ENCODE measurements at places on chromosomes 16 and 17. TPM values are rescaled to one million over a fixed set of nuclear protein-coding genes. Genes with fewer than 3 reads are reported as not detected.

- no peak for DNase-seq
- no peaks in the 10 kb centered on the region for H3K27me3 ChIP-seq
- no peak overlapping the region for H3K27ac ChIP-seq
- no peak overlapping the region for H3K4me3 ChIP-seq
- peaks cover 16% of the 10 kb centered on the region for H3K36me3 ChIP-seq
Observed at GRCh38 chr16:53816211-53816836, 112.4 kb downstream of the FTO start.

The LAT gene
- 238 TPM for total RNA-seq

The TOP2A gene
- 189 TPM for total RNA-seq

GRCh38 chr17:3766779-3767178, 34.2 kb downstream of the ITGAE start:
- peak overlapping the region; percentile 8 for H3K4me3 ChIP-seq
- DNase-seq: no peak
- H3K27ac ChIP-seq: peak overlapping the region; percentile 46
- H3K27me3 ChIP-seq: peaks cover 2% of the 10 kb centered on the region
- peaks cover 9% of the 10 kb centered on the region for H3K36me3 ChIP-seq

The CPPED1 gene
- total RNA-seq: 5.1 TPM

DNA sequence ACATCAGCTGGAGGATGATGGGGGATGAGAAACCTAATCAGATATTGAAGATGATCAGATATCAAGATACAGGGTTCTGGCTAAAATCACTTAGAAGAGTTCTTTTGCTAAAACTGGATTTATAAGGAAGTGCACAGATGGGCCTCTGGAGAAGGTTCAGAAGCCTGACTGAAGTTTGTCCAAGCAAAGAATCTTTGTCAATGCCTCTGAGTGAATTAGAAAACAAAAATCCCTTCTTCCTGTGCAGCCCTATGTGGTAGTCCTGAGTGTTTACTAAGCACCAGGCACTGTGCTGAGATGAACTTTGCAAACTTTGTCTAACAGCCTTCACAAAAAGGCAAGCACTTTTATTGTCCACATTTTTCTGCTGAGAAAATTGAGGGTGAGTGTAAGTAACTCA, 11.4 kb upstream of the CENPV start:
- DNase-seq: no peak
- no peaks in the 10 kb centered on the region for H3K4me1 ChIP-seq
- H3K27ac ChIP-seq: no peak overlapping the region
- H3K4me3 ChIP-seq: no peak overlapping the region
- H3K27me3 ChIP-seq: no peaks in the 10 kb centered on the region

The SOX8 gene
- 0.92 TPM for total RNA-seq

- H3K36me3 ChIP-seq: no peaks in the 10 kb centered on the region
- DNase-seq: no peak
- H3K27ac ChIP-seq: no peak overlapping the region
- peaks cover 4% of the 10 kb centered on the region for H3K4me1 ChIP-seq
Observed at GRCh38 chr16:86626284-86626683, 47.9 kb downstream of the FOXL1 start.

DNA sequence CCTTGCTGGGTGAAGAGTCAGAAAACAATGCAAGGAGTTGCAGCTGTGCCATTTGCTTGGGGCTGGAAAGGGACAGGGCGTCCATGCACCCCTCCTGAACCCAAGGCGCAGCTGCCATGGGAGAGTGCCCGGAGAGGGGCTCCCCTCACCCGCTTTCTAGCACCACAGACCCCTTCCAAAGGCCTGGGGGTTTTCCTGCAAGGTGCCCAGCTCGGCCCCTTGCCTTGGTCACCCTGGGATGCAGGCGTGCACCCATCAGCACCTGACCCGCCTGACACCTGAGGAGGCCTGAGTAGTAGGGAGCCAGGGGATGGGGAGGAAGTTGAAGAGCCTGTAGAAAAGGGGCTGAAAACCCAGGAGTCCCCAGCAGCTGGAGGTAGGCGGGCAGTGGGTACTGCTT, 30.3 kb downstream of the TMEM186 start:
- no peaks in the 10 kb centered on the region for H3K36me3 ChIP-seq
- no peak overlapping the region for H3K27ac ChIP-seq
- H3K27me3 ChIP-seq: no peaks in the 10 kb centered on the region
- DNase-seq: no peak

GRCh38 chr16:85579191-85579590, 33.9 kb upstream of the GSE1 start:
- DNase-seq: no peak
- H3K27ac ChIP-seq: no peak overlapping the region
- no peaks in the 10 kb centered on the region for H3K27me3 ChIP-seq

The DRC3 gene
- total RNA-seq: not detected

- H3K4me3 ChIP-seq: peak overlapping the region; percentile 63
- no peak overlapping the region for H3K27ac ChIP-seq
- H3K4me1 ChIP-seq: peaks cover 16% of the 10 kb centered on the region
- peaks cover 1% of the 10 kb centered on the region for H3K36me3 ChIP-seq
- DNase-seq: no peak
- H3K27me3 ChIP-seq: peaks cover 75% of the 10 kb centered on the region
Observed at GRCh38 chr17:15262291-15263205, 2.6 kb downstream of the PMP22 start.

DNA sequence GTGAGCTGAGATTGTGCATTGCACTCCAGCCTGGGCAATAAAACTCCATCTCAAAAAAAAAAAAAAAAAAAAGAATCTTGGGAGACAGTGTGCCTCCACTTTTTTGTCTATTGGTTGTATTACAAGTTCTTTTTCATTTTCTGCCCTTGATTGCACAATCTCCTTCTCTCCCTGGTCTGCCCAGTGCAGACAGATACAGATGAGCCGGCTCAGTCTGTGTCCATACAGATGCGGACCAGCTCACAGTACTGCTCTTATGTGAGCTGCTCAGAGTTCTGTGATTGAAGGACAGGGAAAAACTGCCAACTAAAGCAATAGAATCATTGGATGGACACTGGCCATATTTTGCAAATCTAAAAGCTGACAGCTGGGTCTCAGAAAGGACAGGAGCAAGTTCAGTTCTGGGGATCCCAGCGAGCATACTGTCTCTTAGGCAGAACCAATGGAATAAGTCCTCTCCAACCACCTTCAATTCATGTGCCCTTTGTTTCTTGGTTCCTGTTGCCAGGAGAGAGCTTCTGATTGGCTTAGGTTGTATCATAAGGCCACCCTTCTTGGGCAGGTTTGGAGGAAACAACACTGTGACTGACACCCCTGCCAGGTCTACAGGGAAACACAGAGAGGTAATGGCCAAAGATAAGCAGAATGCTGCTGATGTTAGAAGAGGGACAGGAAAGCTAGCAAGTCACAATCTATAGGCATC, 495.6 kb upstream of the HSBP1 start:
- no peak overlapping the region for H3K27ac ChIP-seq
- no peaks in the 10 kb centered on the region for H3K27me3 ChIP-seq
- H3K4me3 ChIP-seq: no peak overlapping the region
- H3K4me1 ChIP-seq: no peaks in the 10 kb centered on the region

- no peaks in the 10 kb centered on the region for H3K36me3 ChIP-seq
- peaks cover 46% of the 10 kb centered on the region for H3K27me3 ChIP-seq
- H3K27ac ChIP-seq: no peak overlapping the region
- no peak overlapping the region for H3K4me3 ChIP-seq
Observed at GRCh38 chr17:8003594-8004181, 1.3 kb downstream of the GUCY2D start.

- H3K4me1 ChIP-seq: peaks cover 22% of the 10 kb centered on the region
- peaks cover 80% of the 10 kb centered on the region for H3K27me3 ChIP-seq
- peak overlapping the region; percentile 5 for H3K27ac ChIP-seq
Observed at GRCh38 chr17:49964769-49965523, 4.0 kb upstream of the DLX4 start.

DNA sequence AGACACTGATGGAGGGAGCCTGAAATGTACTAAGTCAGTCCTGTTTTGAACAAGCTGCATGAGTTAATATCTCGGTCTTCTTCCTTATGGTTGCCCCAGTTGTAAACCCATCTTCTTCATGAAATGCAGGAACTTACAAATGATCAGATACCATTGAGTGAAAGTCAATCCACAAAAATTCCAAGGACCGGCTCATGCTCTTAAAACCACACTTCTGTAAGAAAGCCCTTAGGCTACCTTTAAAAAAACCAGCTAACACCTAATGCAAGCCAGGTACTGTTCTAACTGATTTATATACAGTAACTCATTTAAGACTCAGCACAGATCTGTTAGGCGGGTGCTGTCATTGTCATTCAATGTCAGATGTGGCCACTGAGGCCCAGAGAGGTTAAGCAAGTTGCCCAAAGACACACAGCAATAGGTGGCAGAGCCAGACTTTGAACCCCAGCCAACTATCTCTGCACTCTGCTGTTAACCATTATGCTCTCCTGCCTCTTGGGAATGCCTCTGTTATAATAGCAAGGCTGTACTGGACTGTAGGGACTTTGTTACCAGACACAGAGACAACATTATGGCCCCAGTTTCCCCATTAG, 93.4 kb downstream of the C16orf95 start:
- H3K4me3 ChIP-seq: no peak overlapping the region
- H3K27me3 ChIP-seq: peaks cover 2% of the 10 kb centered on the region
- H3K36me3 ChIP-seq: no peaks in the 10 kb centered on the region
- DNase-seq: no peak

The C16orf46 gene
- total RNA-seq: 0.54 TPM

- peak; percentile 91 for DNase-seq
- no peak overlapping the region for H3K27ac ChIP-seq
- peaks cover 23% of the 10 kb centered on the region for H3K4me1 ChIP-seq
Observed at GRCh38 chr17:49996495-49997300, 1.7 kb upstream of the DLX3 start.

The HBQ1 gene
- total RNA-seq: 1.6 TPM

DNA sequence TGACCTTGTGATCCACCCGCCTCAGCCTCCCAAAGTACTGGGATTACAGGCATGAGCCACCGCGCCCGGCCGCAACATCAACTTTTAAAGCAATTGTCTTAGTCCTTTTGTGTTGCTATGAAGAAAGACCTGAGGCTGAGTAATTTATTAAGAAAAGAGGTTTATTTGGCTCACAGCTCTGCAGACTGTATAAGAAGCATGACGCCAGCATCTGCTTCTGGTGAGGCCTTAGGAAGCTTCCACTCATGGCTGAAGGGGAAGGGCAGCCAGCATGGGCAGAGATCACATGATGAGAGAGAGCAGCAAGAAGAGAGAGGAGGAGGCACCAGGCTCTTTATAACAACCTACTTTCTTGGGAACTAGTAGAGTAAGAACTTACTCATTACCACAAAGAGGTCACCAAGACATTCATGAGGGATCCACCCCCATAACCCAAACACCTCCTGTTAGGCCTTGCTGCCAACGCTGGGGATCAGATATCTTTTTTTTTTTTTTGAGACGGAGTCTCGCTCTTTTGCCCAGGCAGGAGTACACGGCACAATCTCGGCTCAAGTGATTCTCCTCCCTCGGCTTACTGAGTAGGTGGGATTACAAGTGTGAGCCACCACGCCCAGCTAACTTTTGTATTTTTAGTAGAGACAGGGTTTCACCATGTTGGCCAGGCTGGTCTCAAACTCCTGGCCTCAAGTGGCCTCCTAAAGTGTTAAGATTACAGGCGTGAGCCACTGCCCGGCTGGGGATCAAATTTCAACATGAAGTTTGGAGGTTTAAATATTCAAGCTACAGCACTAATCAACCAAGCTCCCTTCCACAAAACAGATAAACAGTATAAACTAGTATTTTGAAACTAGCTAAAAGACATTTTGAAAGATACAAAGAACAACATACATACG, 21.4 kb upstream of the GPT2 start:
- H3K27ac ChIP-seq: peak overlapping the region; percentile 45
- no peaks in the 10 kb centered on the region for H3K27me3 ChIP-seq

DNA sequence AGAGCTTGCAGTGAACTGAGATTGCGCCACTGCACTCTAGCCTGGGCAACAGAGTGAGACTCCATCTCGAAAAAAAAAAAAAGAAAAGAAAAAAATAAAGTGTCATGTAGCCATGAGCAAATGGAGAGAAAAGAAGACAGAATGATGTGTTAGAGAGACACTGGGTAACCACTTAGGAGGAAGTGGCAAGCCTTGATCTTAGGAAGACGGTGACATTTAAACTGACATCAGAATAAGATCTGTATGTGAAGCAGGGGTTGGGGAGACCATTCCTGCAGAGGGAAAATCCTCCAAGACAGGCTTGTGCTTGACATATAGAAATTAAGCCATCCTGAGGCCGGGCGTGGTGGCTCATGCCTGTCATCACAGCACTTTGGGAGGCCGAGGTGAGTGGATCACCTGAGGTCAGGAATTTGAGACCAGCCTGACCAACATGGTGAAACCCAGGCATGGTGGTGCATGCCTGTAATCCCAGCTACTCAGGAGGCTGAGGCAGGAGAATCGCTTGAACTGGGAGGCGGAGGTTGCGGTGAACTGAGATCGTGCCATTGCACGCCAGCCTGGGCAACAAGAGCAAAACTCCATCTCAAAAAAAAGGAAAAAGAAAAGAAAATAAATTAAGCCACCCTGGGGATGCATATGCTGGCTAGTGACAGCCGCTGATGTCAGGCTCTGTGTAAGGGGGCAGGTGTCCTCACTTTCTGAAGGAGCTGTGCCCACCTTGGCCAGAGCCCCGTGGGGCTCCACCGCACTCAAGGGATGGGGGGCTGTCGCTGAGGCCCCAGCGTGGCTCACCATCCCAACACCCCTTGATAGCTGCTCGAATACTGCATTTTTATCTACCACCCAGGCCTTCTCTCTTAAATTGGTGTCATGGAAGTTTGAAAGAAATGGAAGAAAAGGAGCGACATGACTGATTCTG, 13.1 kb upstream of the CYB5B start:
- no peak overlapping the region for H3K27ac ChIP-seq
- H3K27me3 ChIP-seq: peaks cover 2% of the 10 kb centered on the region
- no peaks in the 10 kb centered on the region for H3K36me3 ChIP-seq

- peaks cover 2% of the 10 kb centered on the region for H3K4me1 ChIP-seq
- H3K4me3 ChIP-seq: no peak overlapping the region
- DNase-seq: no peak
- H3K36me3 ChIP-seq: peaks cover 60% of the 10 kb centered on the region
- no peak overlapping the region for H3K27ac ChIP-seq
Observed at GRCh38 chr17:17226451-17227265, 10.3 kb downstream of the FLCN start.

The GPT2 gene
- 16.0 TPM for total RNA-seq

The CX3CL1 gene
- not detected for total RNA-seq

The CMTM4 gene
- total RNA-seq: 3.5 TPM

Data from activated CD4-positive, alpha-beta T cell treated with anti-CD3 and anti-CD28 coated beads, Interleukin-2, amount 10 ng/mL, durations not matched to agents 24 days and 14 days (primary cell).